ENCODE measurements at places on chromosomes 7 and 10. TPM values are rescaled to one million over a fixed set of nuclear protein-coding genes. Genes with fewer than 3 reads are reported as not detected.

DNA sequence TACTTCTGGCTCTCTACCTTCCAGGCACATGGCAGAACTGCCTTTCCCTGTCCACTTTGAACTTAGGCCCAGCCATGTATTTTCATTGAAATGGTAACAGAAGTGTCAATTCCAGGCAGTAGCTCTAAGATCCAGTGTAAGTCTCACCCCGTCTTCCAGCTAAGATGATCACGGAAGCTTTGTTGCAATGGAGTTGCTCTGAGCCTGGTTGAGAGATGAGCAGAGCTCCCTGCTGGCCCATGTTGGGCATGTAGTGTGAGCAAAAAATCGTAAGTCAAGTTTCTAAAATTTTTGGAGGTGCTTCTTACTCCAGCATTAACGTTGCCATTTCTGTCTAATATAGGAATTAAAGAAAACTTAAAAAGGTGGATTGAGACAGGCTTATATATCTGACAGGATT lies 274.4 kb downstream of the IPMK start:
- no peak overlapping the region for H3K27ac ChIP-seq
- no peaks in the 10 kb centered on the region for H3K4me1 ChIP-seq

DNA sequence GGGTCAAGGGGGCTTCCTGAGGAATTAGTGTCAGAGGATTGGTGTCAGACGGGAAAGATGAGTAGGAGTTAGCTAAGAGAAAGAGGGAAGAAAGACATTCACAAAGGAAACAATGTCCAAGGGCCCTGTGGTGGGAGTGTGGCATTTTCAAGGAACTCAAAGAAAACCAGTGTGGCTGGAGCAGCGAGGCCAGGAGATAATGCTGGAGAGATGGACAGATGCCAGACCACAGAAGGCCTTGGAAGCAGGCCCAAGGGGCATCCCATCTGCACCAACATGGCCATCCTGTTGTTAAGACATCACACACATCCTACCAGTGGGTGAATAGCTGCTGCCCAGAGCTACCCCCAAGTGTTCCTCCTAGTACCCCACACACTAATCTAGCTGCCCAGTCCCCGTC lies 36.1 kb upstream of the CUL1 start:
- no peaks in the 10 kb centered on the region for H3K4me1 ChIP-seq
- no peaks in the 10 kb centered on the region for H3K36me3 ChIP-seq
- H3K27me3 ChIP-seq = no peaks in the 10 kb centered on the region
- no peak overlapping the region for H3K4me3 ChIP-seq

Gene KLF14
- 0.08 TPM for total RNA-seq

Gene PGAM2
- total RNA-seq = 2.3 TPM

Gene TWIST1
- total RNA-seq = 0.17 TPM

Gene GLCCI1
- 5.9 TPM for total RNA-seq
